Fibroblast of skin of right quadriceps (primary cell): ENCODE measurements at places on chromosomes 2 and 18.

DNA sequence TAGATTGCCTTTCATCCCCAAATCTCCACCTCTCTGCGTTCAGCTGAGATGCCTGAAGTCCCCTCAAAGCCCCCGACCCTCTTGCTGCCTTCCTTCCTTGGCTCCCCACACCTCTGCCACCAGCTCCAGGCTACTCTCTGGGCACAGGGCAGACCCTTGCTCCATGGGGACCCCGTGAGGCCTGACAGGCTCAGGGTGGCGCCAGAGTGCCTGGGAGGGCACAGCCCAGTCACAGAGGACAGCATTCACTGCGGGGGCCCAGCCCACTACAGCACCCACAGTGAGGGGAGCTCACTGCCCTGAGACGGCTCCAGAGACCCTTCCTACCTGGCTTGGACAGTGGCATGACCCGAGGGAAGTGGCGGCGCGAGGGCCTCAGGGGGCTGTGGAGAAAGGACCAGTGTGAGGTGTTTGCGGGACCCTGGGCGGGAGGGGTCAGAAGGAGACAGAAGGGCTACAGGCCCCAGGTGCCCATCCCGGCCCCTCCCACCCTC, 51.0 kb downstream of the AQP12A start:
- no peak for DNase-seq

DNA sequence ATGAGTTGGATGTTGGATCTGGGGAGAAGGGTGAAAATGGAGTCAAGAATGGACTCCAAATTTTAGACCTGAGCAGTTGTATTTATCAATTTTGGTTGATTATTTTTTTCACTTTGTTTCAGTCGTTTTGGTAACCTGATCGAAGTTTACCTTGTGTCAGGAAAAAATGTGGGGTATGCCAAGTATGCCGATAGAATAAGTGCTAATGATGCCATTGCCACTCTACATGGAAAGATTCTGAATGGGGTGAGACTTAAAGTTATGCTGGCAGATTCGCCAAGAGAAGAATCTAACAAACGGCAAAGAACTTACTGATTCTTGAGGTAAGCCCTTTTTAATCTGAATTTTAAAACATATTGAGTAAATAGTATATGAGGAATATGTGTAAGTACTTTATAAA, 13.6 kb downstream of the RBM45 start:
- no peak for DNase-seq

- no peak for DNase-seq
Observed at GRCh38 chr2:222424276-222424728, at the start of gene SGPP2. TSS of gene SGPP2 (plus strand) at chr2:222424543. CDS start at chr2:222424603, 60 bp downstream.

DNA sequence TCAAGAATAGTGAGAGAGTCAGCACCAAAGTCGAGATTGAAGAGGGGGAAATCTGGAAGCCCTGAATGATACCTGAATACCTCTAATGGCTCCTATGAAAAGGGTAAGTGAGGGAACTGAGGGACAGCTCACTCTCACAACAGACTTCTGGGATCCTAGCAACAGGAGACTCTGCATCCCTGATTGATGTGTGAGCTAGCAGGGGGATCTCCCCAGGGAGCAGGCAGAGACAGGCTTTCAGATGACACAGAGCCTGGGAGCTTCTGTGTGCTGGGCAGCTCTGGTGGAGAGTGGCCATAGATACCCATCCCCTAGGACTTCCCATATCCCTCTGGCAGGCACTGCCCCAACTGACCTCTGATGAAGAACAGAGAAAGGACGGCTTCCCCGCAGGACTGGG, 206.2 kb downstream of the EXOC6B start:
- DNase-seq, result no peak
